ENCODE measurements at places on chromosomes 6 and 20.
A peak's percentile ranks its signal among the peaks of the same experiment; 100 is the strongest.

- DNase-seq = no peak
These were observed 112.3 kb upstream of the RPS6KA2 start for GRCh38 chr6:166739117-166739975.

DNA sequence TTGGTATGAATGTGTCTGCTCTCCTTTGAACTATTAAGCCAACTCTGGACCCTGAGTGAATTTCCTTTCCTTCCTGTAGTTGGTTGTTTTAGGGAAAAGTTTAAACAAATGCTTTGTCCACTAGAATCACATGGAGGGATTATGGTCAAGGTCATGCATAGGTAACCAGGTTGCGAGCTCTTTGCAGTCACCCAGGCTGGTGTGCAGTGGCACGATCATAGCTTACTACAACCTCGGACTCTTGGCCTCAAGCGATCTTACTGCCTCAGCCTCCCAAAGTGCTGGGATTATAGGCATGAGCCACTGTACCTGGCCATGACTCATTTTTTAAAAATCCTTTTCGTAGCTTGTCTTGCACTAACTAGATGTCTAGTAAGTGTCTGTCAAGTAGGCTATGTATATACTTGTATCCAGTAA is 88.0 kb upstream of the SOX4 start:
- DNase-seq = no peak

DNA sequence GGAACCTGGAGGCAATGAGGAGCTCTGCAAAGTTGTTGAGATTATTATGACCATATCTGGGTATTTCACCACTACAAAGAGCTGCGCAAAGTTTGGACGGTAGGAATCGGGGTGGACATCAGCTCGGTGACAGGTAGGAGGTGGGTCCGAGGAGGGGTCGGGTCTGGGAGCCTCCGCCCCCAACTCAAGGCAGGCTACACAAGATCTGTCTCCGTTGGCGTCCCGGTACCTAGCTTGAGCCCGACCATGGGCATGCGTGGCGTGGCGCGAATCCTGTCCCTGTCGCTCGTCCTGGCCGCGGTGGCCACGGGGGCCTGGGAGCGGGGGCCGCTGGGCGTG is 40.2 kb upstream of the ZNFX1 start:
- DNase-seq = no peak

DNA sequence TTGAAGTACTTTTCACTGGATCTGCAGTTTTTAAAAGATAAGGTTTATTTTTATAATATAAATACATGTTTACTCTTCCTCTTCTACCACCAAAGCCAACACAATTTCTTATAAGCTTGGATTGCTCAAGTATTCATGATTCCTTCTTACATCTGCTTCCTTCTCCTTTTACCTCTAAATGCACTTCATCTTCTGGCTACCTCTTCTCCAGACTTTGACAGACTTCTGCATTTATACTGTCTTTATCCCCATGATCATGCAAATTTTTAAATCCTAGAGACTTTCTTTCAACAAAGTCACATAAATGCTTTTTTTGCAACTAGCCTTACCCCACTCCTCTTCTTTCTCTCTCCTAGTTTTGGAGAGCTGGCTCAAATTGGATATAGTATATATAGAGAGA is 142.9 kb downstream of the TFAP2B start:
- no peak for DNase-seq

DNA sequence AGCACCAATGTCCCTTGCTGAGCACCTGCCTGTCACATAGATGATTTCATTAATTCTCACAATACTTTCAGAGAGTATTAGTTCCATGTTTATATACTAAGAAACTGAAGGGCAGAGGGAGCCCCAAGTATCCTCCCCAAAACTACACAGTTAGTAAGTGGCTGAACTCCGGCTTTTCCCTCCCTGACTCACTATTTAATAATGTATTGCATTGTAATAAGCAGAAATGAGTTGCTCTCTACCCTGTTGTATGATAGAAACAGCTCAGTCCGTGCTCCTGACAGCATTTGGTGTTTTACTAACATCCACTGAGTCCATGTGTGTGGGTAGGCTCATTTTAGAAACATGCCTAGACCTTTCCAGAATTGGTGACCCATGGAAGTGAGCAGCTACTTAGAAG is 76.8 kb downstream of the OLIG3 start:
- no peak for DNase-seq

- DNase-seq = no peak
These were observed 37.8 kb downstream of the EIF2S2 start for GRCh38 chr20:34074101-34074760.

- DNase-seq = no peak
These were observed 17.9 kb downstream of the GCM1 start for GRCh38 chr6:53130569-53131290.

GRCh38 chr6:7445101-7445500 is 55.5 kb downstream of the RIOK1 start:
- DNase-seq = no peak

- no peak for DNase-seq
These were observed 142.9 kb downstream of the WDR27 start for GRCh38 chr6:169558774-169559441.

DNA sequence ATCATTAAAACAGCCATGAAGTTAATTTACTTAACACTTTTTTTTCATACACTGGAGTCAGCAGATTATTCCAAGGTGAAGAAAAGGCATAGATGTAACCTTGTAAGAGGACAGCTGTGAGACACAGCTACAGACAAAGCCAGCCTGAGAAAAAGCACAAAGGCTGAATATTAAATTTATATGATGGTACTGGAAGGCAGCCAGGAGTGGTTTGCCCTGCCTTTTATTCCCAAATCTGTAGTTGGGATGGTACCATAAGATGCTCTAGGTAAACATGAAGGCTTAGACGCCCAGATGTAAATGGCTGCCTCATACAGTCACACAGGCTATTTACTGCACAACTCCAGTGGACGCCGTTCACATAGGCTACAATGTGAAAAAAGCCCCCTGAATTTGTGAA is 42.1 kb upstream of the LOC128125822 start:
- no peak for DNase-seq

DNA sequence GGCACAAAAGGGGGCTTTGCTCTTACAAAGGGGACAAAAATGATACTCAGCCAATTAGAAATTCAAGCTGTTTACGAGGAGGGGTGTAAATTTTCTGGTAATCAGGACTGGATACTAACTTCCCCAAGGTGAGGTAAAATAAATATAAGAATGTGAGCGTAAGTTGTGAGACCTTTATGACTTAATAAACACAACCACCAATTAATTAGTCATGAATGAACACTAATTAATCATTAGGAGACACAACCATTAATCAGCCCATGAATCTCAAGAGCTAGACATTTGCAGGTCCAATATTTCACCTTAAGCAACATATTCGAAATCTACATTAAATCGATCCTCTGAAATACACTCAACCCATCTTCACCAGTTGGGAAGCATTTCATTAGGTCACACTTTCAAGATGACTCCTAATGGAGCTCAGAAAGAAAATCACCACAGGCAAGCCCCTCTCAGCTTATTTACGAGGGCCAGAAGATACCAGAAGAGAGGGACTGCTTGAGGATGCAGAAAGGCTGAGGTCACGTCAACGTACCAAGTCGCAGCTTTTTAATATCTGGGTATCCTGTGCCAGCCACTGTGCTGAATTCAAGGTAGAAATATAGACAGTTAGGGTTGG is 2.7 kb downstream of the ADTRP start:
- DNase-seq = no peak

- DNase-seq = no peak
These were observed 48.3 kb downstream of the LAMA4 start for GRCh38 chr6:112206110-112206458.

DNA sequence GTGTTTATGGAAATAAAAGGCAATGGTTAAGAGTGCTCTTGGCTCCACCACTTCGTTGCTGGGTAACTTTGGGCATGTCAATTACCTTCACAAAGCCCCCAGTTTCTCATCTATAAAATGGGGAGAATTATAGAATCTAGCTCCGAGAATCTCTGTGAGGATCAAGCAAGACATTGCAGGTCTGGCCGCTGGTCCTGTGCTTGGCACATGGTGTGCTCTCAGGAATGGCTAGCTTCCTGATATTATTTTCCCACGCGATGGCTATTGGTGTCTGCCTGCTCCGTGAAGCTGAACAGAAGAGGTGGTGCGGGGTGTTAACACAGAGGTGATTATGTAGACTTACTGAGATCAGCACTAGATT is 57.0 kb downstream of the NOX3 start:
- DNase-seq = no peak

GRCh38 chr6:11851387-11851786 is 72.8 kb upstream of the ADTRP start:
- no peak for DNase-seq

DNA sequence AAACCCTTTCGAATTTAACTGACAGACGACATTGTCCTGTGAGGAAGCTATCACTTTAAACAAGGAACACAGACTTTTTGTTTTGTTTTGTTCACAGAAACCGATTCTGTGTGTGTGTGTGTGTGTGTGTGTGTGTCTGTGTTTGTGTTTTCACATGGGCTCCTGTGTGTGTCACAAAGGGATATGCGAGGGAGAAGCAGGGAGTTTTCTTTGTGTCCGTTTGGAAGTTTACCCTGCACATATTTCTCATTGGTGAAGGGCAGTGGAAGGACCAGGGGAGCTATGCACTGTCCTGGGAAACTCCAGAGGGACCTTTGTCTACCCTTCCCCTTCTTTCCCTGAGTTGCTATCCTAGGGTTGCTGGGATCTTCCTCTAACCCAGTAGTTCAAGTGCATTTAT is 17.7 kb downstream of the POM121L2 start:
- DNase-seq = no peak

DNA sequence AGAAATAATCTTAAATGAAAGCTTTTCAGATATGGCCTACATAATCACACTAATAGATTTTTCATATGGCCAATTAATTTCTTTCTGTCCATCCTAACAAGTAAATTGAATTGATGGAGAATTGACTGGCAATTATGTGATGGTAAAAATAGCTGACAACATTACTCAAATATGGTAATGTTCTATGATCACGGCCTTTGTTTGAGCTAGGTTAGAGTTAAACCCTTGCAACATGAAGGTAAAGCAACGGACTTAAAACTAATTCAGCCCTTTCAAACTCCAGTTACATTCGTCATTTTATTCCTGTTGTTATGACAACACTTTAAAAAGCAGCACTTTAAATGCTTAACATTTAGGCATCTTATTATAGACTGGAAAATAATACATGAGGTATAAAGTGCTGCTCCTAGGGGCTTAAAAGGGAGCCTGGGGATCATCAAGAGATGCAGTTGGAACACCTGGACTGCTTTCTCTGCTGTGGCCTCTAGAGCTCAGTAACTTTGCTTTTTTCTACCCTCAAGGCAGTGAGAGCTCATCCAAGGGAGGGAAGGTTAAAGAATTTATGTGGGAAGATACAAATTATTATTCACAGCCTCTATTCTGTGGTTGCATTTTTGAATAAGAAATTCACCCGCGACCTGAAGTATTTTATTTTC is 46.9 kb downstream of the RIPOR2 start:
- DNase-seq = no peak

DNA sequence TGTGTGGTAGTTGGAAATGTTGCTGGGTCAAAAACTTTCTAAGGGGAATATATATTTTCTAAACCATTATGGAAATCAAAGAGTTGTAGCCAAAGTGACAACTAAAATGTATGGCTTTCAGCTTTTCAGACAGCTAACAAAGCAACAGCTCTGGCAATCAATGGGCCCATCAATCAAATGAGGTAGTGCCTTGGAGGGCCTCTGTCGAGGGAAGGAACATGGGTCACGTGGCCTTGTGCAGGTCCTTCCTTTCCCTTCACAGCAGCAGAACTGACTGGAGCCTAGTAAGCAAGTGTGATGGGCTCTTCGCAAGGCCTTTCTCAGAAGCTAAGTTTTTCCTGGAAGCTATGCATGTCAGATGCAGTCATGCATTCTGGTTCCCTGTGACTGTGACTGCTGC is 17.9 kb downstream of the FAXC start:
- no peak for DNase-seq

- DNase-seq = no peak
These were observed 107.2 kb upstream of the CENPW start for GRCh38 chr6:126232671-126233070.

GRCh38 chr6:90362318-90362717 is 65.7 kb upstream of the BACH2 start:
- DNase-seq = no peak

GRCh38 chr6:4253604-4254231 is 118.3 kb upstream of the ECI2 start:
- no peak for DNase-seq

DNA sequence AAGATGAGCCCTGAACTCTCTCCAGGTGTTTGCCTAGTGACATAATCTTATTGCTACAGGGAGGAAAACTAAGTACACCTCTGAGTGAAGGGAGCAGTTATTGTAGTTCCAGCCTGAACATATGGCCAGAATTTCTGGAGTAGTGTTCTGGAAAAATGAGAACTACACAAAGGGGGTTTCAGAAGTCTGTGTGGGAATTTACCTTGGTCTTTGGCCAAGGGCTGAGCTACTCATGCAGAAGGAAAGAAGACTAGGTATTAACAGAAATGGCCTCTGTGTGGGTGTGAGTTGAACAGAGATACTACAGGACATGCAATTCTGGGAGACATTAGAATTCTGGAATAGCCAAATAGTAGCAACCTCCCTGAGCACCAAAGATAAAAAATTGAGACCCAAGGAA is 1009.7 kb upstream of the GJE1 start:
- no peak for DNase-seq

DNA sequence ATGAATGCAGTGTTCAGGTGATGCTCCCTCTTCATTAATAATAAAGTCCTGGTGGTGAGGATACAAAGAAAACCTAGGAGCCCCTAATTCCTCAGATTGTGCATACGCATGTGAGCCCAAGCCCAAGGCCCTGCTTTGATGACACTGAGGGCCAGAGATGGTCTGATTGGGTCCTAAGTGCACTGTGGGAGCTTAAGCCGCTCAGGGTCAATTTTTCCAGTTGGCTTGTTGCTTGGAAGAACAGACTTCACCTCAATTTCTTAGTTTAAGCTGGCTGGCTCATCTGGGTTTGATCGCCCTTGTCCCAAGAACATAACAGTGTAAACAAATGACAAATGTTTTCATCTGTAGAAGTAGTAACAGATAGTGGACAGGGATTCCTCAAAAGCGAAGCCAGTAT is 41.4 kb downstream of the INSM1 start:
- DNase-seq = no peak

GRCh38 chr6:40022867-40023266 is 88.6 kb upstream of the MOCS1 start:
- no peak for DNase-seq

GRCh38 chr6:37481711-37482605 is 17.7 kb downstream of the CCDC167 start:
- no peak for DNase-seq

- DNase-seq = peak; percentile 53
These were observed 250.4 kb downstream of the FOXA2 start for GRCh38 chr20:22333885-22334545.

Measured in neuronal stem cell (in vitro differentiated cells).